ENCODE measurements at places on chromosomes 12 and 14. TPM values are rescaled to one million over a fixed set of nuclear protein-coding genes. Genes with fewer than 3 reads are reported as not detected.

Gene FGF23
- total RNA-seq, result not detected

Gene ERP27
- not detected for total RNA-seq

Gene IFNG-AS1
- total RNA-seq, result not detected

Gene A2M
- 329 TPM for total RNA-seq

Gene PRIMA1
- total RNA-seq, result 5.0 TPM

Gene GNB3
- 8.6 TPM for total RNA-seq

Gene THAP2
- total RNA-seq, result 7.6 TPM

Gene TEX22
- 0.91 TPM for total RNA-seq

Gene SALL2
- 3.8 TPM for total RNA-seq

Gene STYK1
- total RNA-seq, result not detected

Gene EML1
- 43.3 TPM for total RNA-seq

Gene DNAH10
- total RNA-seq, result not detected

Gene MMP17
- 1.5 TPM for total RNA-seq

Gene HELB
- 0.37 TPM for total RNA-seq

Gene CLEC2B
- 2.7 TPM for total RNA-seq

Gene CLEC4D
- total RNA-seq, result 0.72 TPM

Gene ASPG
- total RNA-seq, result 14.7 TPM

Gene TULP3
- 9.3 TPM for total RNA-seq
